ENCODE measurements at places on chromosomes 2 and 18.

DNA sequence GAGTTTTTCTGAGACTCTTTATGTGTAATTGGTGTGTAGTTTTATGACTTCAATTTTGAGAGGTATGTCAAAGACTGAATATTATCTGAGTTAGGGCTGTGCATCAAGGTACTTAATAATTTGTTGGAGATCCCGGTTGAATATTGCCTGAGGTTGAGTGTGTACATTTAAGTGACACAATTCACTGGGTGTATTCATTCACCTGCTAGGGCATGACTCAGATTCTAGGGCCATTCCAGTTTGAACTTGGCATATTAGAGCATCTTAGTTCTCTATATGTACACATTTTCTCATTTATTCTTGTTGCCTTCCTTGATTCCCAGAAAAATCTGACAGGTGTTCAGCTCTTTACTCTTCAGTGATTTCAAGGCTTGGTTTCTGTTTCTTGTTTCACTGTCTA lies 12.5 kb downstream of the MAP4K4 start:
- no peak for DNase-seq

GRCh38 chr2:34349527-34349926 lies 750.4 kb upstream of the FAM98A start:
- DNase-seq: no peak

- DNase-seq: no peak
These were observed 116.2 kb upstream of the ST6GAL2 start for GRCh38 chr2:107001964-107002696.

GRCh38 chr18:50444539-50444938 lies 69.7 kb downstream of the SKA1 start:
- no peak for DNase-seq

DNA sequence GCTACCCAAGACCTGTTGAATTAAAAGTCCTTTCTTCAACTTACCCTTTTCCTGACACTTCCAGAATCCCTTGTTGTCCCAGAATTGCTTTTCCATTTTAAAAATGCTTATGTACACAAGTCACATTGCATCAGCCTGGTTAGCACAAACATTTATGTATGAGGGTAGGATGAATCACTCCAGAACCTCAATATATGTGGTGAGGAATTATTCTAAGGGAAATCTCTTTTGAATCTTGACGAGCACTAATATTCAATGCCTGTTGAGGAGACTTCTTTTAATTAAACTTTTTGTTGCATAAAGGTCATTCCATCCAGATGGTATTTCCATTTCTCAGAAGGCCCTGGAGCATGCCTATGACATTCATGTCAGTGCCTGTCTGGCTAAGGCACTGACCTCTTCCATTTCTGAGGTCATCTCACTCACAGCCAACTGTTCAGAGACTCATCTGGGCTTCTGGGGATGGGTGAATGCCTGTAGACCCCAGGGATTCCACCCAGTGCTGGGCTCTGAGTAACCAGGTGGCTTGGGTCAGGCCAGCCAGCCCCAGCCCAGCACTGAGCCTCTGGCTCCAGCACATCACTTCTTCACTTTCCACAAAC lies 28.2 kb downstream of the ACMSD start:
- no peak for DNase-seq
